ENCODE measurements at places on chromosomes 7 and 10.

DNA sequence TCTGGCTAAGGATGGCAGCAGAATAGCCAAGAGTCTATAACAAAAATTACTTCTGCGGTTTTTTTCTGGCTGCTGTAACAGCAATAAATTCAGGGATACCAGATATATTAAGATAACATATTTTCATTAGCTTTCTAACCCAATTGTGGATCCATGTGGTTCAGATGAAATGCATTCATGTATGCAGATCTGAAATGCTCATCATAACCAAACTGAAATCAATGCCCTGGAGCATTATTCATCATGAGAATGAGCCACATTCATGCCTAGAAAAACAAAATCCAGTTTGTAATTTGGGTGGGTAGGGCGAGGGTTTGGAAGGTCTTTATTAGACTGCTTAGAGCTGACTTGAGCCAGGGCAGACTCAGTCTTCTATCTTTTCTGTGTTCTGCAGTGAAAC is 69.8 kb upstream of the SEMA3A start:
- peak; percentile 53 for DNase-seq

DNA sequence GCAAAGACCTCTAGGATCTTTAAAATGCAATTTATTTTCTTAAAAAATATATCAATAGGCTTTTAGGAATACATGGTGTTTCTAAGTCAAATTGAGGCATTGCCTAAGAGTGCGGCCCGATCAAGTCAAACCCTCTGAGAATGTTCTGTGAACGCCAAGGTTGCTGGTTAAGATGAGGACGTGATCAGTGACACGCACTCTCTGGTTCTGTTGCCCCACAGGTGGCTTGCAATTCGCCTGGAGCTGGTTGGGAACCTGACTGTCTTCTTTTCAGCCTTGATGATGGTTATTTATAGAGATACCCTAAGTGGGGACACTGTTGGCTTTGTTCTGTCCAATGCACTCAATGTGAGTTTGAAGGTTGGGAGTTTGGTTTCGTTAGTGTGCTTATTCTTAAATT is 59.3 kb downstream of the ABCC2 start:
- no peak for DNase-seq

GRCh38 chr10:93030409-93030808 is 30.2 kb upstream of the CYP26C1 start:
- peak; percentile 88 for DNase-seq

DNA sequence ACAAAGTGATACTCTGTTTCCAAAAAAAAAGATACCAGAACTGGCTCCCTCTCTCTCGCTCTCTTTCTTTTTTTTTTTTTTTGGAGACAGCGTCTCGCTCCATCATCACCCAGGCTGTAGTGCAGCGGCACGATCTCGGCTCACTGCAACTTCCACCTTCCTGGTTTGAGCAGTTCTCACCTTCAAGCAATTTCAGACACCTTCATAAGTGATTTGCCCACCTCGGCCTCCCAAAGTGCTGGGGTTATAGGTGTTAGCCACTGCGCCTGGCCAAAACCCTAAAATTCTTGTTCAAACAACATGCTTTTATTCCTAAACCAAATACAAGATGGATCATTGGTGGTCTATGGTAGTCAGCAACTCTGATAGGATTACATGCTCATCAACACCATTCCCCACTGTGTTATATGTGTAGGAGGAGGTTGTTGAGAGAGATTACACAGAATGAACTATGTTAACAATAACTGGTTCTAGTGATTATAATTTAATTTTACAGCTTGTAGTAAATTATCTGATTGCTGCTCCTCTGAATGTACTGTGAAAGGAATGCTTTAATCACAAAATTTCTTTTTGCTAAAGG is 15.5 kb downstream of the ACBD5 start:
- no peak for DNase-seq

GRCh38 chr7:22204312-22204711 is 152.6 kb downstream of the RAPGEF5 start:
- peak; percentile 16 for DNase-seq

DNA sequence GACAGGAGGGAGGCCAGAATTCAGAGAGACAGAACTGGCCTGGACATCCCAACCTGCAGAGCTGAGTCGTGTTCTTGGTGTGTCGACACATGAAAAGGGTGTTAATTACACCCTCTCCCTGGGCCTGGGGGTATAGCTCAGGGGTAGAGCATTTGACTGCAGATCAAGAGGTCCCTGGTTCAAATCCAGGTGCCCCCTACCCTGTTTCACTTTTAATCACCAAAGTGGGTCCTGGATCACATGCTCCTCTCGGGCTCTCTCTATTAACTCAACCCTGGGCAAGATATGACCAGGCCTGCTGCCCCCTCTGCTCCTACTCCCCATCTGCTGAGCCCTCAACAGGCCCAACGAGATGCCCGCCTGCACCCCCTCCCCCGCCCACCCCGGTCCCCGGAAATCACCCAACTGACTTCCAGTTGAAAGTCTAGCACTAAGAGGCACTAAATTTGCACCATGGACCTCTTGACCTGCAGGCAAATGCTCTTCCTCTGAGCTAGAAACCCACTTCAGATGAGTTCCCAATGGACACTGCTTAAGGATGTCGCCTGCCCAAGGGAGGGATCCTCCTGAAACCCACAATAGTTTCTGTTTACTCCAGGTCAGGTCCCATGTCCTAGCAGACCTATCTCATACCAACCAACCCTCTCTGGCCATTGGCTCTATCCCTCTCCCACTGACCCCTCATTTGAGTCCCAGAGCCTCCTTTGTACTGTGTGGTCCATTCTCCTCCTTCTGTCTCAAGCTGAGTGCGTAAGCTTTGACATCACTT is 137.6 kb downstream of the ZNF467 start:
- peak; percentile 13 for DNase-seq

GRCh38 chr7:8354503-8354902 is 78.9 kb upstream of the NXPH1 start:
- DNase-seq = no peak

GRCh38 chr10:73644015-73644743 is 2.9 kb upstream of the MYOZ1 start:
- DNase-seq = peak; percentile 73

DNA sequence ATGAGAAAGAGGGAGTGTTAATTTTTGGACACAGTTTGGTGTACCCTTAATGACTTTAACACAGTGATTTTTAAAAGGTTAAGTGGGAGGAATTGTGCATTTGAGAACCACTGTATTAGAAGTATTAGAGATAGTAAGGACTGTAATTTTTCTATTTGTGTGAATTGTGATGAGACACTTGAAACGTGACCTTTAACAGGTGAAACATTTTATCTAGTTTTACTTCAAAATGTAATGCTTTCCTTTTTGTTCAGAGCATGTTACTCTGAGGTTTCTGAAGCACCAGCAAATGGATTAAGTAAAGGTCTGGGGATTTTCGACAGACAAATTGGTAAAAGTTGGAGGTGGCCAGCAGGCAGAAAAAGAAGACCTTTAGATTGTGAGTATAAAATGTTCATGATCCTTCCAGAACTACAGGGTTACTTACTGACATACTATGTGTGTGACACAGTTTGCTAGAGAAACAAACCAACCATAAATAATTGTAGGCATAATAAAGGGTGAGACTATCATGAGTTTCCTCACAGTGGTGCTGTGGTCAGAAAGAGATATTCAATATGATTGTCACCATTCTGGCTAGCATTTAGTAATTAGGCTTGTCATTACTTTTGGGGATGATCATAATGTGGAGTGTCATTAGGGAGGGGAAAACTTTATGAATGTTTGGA is 26.1 kb downstream of the LCOR start:
- no peak for DNase-seq

GRCh38 chr7:105878746-105879605 is 2.6 kb upstream of the ATXN7L1 start:
- DNase-seq = no peak

DNA sequence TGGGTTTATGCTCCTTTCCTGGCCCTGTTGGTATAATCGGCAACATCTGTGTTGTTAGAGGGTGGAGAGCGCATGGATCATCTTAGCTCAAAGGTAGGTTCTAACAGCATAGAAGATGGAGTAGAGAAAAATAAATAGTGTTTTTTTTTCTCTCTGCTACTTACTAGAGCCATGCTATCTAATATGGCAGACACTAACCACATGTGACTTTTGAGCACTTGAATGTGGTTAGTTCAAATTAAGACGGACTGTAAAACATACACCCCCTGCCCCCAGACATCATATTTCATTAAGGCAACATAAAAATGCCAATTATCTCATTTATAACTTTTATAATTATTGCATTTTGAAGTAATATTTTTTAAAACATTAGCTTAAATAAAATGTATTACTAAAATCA is 525.1 kb downstream of the KIF20B start:
- DNase-seq = no peak

DNA sequence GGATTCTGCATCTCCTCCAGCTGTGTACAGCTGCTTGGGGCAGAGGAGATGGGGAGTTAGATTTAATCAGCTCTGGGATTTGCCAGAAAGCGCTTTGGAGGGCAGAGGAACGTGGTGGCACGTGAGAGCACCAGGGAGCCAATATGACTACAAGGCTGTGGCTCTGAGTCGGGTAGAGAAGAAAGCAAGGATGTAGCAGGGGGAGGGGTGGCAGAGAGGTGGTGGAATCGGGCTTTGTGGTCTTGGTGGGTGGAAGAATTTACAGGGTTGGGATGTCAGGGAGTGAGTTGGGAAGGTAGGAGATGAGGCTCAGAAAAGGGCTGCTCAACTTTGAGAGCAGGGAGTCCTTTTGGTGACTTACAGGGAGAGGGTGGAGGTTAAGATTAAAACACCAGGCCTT is 113.6 kb downstream of the CCNY start:
- DNase-seq = no peak

DNA sequence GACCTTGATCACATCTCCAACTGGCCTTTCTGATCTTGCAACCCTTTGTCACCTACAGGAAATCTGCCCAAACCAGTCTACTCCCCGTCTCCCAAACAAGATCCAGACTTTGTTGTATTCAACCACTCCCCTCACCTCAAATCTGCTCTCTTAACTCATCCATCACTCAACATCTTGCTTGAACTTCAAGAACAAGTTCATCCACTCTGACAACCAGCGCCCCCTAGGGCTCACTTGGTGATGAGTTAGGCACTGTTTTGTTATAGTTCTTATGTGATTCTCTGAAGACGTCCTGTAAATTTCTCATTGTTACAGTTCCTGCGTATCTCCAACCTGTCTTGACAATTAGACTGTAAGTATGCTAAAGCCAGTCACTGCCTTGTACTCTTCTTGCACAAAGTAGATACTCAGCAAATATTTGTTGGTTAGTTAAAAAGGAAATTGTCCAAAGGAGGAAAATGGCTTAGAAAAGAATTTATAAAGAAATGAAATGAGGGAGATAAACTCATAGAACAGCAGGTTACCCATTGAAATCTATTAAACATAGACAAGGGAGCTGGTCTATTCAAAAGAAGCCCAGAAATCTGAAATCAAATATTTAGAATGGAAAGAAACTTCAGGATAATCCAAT is 5.3 kb downstream of the FRMD4A start:
- DNase-seq = peak; percentile 5

DNA sequence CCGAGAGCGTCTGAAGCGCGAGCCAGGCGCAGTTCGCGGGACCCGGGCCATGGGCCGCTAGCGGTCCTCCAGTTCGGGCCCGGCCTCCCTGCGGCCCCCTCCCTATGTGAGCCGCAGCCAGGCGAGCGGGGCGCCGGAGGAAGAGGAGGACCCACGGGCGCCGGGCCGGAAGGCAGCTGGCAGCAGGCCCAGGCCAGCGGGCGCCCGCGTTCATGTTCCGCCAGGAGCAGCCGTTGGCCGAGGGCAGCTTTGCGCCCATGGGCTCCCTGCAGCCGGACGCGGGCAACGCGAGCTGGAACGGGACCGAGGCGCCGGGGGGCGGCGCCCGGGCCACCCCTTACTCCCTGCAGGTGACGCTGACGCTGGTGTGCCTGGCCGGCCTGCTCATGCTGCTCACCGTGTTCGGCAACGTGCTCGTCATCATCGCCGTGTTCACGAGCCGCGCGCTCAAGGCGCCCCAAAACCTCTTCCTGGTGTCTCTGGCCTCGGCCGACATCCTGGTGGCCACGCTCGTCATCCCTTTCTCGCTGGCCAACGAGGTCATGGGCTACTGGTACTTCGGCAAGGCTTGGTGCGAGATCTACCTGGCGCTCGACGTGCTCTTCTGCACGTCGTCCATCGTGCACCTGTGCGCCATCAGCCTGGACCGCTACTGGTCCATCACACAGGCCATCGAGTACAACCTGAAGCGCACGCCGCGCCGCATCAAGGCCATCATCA is 1.1 kb downstream of the ADRA2A start:
- DNase-seq = no peak

DNA sequence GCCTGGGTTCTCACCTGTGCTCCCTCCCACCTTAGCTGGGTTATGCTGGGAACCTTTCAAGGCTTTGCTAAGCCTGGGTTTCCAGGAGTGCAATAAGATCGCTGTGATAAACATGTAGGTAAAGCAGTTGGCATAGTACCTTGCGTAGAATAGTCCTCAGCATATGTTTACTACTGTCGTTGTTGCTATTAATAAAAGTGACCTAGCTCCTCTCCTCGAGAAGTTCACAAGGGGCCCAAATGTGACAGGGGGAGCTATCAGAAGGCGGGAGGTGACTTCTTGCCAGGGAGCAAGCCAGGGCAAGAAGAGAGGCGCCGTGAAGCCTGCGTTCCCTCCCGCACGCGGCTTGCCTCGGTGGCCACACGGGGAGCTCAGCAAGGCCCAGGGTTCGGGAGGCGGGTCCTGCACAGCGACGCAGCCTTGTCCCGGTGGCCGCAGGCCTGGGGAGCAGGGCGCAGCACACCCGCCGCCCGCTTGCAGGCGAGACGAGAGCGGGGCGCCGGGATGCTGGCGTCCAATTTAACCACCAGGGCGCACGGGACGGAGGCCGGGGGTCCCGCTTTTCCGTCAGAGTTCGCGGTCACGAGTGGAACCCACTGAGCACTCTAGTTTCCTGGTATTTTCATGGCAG is 106.2 kb downstream of the SNX10 start:
- peak; percentile 1 for DNase-seq

DNA sequence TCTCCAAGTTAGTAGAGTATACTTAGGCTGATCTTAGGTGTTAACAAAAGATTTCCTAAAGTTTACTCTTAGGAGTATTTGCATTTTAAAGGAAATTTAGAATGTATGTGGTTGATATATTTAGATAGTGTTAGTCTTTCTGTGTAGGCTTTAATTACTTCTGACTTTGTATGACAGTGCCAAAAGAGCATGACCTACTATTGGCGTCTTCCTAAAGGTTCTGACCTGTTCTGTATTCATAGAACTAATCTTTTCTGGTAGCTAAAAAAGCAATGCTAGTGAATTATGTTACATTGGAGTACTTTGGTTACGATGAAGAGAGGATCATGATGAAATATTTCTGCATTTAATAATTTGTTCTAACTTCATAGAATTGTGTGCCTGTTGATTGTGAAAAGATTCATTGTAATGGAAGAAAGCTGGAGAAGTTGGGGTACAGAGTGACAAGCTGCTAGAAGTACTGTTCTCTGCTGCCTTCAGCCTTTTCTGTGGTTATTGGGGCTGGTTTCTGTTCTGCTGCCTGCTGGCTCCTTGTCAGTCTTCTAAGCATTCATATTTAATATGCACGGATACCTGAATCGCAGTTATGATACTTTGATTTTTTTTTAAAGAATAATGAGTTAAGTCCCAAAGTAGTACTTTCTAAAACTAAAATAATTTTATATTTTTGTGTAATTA is 13.2 kb downstream of the WAC start:
- no peak for DNase-seq
